ENCODE measurements at places on chromosomes 5 and 9. TPM values are rescaled to one million over a fixed set of nuclear protein-coding genes. Genes with fewer than 3 reads are reported as not detected.

GMCL2 gene
- total RNA-seq = not detected

MARCHF3 gene
- total RNA-seq = 61.0 TPM

IFNA2 gene
- total RNA-seq = not detected

ANKRD20A1 gene
- 6.6 TPM for total RNA-seq

HNRNPA0 gene
- total RNA-seq = 20.6 TPM

GARIN3 gene
- not detected for total RNA-seq

SPATA31C1 gene
- total RNA-seq = not detected

ARID3C gene
- 0.07 TPM for total RNA-seq

NRG2 gene
- total RNA-seq = 0.93 TPM

SOWAHA gene
- not detected for total RNA-seq

TUSC1 gene
- total RNA-seq = 10.1 TPM

CCDC192 gene
- not detected for total RNA-seq

IL3 gene
- not detected for total RNA-seq

CD74 gene
- 0.13 TPM for total RNA-seq

B4GALT1 gene
- 35.2 TPM for total RNA-seq

INSL4 gene
- total RNA-seq = not detected

MYMK gene
- not detected for total RNA-seq

PHAX gene
- 79.1 TPM for total RNA-seq

UBLCP1 gene
- 43.0 TPM for total RNA-seq

QRFP gene
- not detected for total RNA-seq

LECT2 gene
- total RNA-seq = not detected

CAMK2A gene
- total RNA-seq = not detected

CCL28 gene
- total RNA-seq = 2.4 TPM

FIBCD1 gene
- not detected for total RNA-seq

SNX24 gene
- total RNA-seq = 13.2 TPM

SPATA31E1 gene
- total RNA-seq = not detected

HRH2 gene
- not detected for total RNA-seq

FOXE1 gene
- total RNA-seq = not detected

APBA1 gene
- total RNA-seq = 12.1 TPM

AQP7 gene
- total RNA-seq = 0.13 TPM

PAIP2 gene
- 103 TPM for total RNA-seq

IFNA21 gene
- total RNA-seq = not detected

FOXD4L3 gene
- total RNA-seq = 0.27 TPM

POLR3G gene
- total RNA-seq = 41.1 TPM

IL5 gene
- not detected for total RNA-seq

SPINK13 gene
- not detected for total RNA-seq

Measured in thoracic aorta endothelial cell (primary cell).